Activated CD4-positive, alpha-beta T cell treated with anti-CD3 and anti-CD28 coated beads, Interleukin-2, amount 10 ng/mL, durations not matched to agents 7 days and 5 days (primary cell): ENCODE measurements at places on chromosomes 13 and 19.

- DNase-seq = no peak
Observed at GRCh38 chr13:76622315-76623040, 263.7 kb downstream of the KCTD12 start.

GRCh38 chr19:42225718-42226292, 5.7 kb downstream of the ZNF526 start:
- DNase-seq = no peak

GRCh38 chr13:106683918-106684317, 116.0 kb upstream of the ARGLU1 start:
- no peak for DNase-seq

- DNase-seq = no peak
Observed at GRCh38 chr13:114145256-114145655, 12.8 kb upstream of the RASA3 start.

DNA sequence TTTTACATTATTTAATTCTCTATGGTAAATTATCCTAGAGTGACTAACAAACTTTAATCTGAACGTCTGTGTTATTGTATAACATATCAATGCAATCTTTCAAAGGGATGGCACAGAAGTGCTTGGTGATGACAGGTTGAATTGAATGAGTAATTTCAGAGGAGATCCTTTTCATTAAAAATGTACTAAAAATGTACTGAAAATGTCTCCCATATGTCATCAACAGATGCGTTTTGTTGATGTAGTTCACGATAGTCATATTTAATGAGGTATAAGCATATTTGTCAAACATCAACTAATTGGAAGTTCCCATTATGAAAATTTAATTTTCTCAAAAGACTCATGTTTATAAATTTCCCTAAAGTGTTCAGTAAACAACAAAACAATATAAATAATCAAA, 1434.7 kb upstream of the PCDH20 start:
- DNase-seq = no peak

GRCh38 chr19:38024992-38025908, 118.2 kb downstream of the SIPA1L3 start:
- no peak for DNase-seq

DNA sequence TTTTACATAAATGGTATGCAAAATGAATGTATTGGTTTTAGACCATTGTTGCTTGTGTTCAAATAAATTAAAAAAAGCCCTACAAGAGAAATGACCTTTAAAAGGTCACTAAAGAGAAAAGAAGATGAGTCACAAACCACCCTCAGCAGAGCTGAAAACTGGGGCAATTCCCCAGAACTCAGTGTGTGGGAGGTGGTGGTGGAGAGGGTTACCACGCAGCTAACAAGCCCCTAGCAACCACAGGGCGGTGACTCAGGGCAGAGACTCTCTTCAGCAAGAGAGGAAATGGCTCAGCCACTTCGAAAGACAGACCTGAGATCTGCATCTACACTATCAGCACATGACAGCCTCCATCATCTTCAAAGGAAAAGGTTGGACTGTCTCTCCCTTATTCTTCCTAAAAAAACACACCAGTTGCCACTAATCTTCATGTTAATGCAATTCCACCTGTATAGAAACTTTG, 29.4 kb upstream of the NDFIP2 start:
- DNase-seq = peak; percentile 84

GRCh38 chr13:74158028-74158427, 23.8 kb upstream of the KLF12 start:
- DNase-seq = no peak

DNA sequence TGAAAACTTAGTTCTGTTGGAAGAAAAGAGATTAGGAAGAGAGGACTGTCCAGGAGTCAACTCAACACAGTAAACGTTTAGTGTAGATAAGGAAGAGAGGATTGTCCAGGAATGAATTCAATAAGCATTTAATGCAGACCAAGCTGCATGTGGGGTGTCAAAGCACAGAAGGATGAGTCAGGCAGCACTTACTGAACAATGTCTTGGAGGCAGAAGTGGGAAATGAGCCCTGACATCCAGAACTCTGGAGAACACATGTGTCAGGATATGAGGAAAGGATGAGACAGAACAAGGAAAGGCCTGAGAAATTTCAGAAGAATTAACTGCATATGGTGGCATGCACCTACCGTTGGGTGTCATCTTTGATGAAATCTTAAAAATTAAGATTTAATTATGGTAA, 429.2 kb upstream of the HTR2A start:
- DNase-seq = no peak

- no peak for DNase-seq
Observed at GRCh38 chr13:50697746-50698539, 145.5 kb downstream of the DLEU7 start.

DNA sequence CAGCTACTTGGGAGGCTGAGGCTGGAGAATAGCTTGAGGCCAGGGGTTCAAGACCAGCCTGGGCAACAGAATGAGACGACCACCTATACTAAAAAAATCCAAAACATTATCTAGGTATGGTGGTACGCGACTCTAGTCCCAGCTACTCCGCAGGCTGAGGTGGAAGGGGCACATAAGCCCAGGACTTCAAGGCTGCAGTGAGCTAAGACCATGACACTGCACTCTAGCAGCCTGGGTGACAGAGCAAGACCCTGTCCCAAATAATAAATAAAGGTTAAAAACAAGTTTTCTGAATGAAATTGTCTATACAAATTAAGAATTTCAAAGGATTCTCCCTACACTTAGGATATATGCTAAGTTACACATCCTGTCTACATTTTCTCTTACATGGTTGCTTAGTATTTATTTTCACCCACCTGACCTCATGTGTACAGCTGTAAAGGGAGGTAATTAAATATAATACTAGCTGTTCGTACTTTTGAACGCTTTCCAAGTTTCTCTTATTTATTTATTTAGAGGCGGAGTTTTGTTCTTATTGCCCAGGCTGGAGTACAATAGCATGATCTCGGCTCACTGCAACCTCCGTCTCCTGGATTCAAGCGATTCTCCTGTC, 1.6 kb downstream of the SLC25A30 start:
- no peak for DNase-seq

GRCh38 chr13:104014803-104015645, 948.8 kb upstream of the SLC10A2 start:
- DNase-seq = no peak

DNA sequence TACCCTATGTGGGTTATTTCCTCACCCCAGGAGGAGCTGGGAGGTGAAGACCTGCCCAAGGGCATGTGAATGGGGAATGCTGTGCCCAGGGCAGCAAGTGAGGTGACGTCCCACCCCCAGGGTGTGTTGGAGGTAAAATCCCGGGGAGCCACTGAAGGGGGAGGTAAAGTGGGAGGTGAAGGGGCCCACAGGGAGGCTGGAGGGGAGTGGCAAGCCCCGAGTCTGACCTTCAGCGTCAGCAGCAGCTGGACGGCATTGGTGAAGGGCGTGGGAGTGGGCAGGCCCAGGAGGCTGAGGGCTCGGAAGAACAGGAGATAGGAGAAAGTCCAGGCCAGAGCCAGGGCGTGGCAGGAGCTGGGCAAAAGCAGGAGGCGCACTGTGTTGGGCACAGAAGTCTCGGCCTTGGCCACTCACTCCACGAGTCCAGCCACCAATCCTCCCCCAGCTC, 2.4 kb downstream of the MBOAT7 start:
- DNase-seq = no peak
